ENCODE measurements at places on chromosomes 13 and 19. TPM values are rescaled to one million over a fixed set of nuclear protein-coding genes. Genes with fewer than 3 reads are reported as not detected.

DNA sequence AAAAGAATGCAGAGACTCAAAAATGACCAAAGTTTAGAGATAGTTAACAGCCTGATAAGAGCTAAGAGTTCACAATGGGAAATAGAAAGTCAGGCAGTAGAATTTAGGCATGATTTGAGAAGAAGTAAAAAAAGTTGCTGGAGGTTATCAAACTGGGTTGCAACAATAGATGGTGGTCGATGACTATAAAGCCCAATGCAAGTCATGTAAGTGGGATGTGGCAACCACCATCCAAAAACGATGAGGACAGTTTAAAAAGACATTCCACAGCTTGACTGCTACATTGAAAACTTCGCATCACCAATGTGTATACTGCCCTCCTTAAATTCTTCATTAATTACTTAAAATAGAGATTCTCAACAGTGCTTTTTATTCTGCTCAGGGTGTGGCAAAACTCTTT lies 19.7 kb downstream of the ELF1 start:
- DNase-seq: no peak

DNA sequence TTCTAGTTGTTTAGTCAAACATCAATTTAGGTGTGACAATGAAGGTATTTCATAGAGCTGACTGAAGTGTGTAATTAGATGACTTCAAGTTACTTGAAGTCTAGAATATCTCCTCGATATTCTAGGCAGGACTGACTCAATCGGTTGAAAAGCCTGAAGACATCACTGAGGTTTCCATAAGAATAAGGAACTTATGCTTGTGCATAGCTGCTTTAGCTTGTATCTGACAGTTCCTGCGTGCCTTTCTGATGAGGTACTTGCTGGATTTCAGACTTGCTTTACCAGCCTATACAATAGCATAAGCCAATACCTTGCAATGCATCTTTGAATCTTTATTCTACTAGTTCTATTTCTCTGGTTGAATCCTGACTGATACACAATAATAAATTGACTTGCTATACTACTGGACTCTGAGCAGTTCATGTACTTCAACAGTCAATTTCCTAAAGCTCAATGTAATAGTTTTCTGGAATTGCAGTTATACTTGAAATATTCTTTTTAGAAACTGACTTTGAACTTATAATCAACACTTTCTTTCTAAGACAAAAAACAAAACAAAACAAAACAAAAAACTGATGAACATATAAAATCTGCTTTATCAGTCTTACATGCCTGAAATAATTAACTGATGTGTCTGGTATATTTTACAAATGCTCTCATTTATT lies 1534.8 kb downstream of the SLITRK5 start:
- DNase-seq: no peak

GRCh38 chr19:18435178-18435841 lies 2.6 kb downstream of the ISYNA1 start:
- DNase-seq: no peak

GRCh38 chr13:20429682-20430081 lies 96.0 kb downstream of the CRYL1 start:
- DNase-seq: no peak

GRCh38 chr13:46522748-46523030 lies 30.3 kb upstream of the LRCH1 start:
- DNase-seq: no peak

The HIPK4 gene
- total RNA-seq: not detected

The CLEC17A gene
- total RNA-seq: not detected

Measured in H4 (cell line).